ENCODE measurements at places on chromosomes 12 and 14. TPM values are rescaled to one million over a fixed set of nuclear protein-coding genes. Genes with fewer than 3 reads are reported as not detected.

Gene NANOG
- not detected for polyA plus RNA-seq

Gene ARG2
- polyA plus RNA-seq = 9.4 TPM

Gene AQP6
- 0.57 TPM for polyA plus RNA-seq

Gene KCNC2
- polyA plus RNA-seq = not detected

Gene RPL41
- polyA plus RNA-seq = 10,481 TPM

Gene GSG1
- 0.05 TPM for polyA plus RNA-seq

Gene GUCY2C
- 0.06 TPM for polyA plus RNA-seq

Gene FOXM1
- polyA plus RNA-seq = 26.9 TPM

Gene DIO3
- polyA plus RNA-seq = not detected

Gene BATF
- not detected for polyA plus RNA-seq

Gene C12orf54
- polyA plus RNA-seq = 3.3 TPM

Gene GCH1
- 3.4 TPM for polyA plus RNA-seq

Gene RTL1
- polyA plus RNA-seq = not detected

Gene KICS2
- 6.2 TPM for polyA plus RNA-seq

Gene PRR4
- 4.0 TPM for polyA plus RNA-seq

Gene TSHR
- not detected for polyA plus RNA-seq

Gene NR2C1
- 25.5 TPM for polyA plus RNA-seq

Gene RFX4
- not detected for polyA plus RNA-seq

Gene CELA1
- polyA plus RNA-seq = not detected

Gene OVCH1
- not detected for polyA plus RNA-seq

Gene LRRC10
- polyA plus RNA-seq = not detected

Gene IQSEC3
- not detected for polyA plus RNA-seq

Gene C3AR1
- 0.57 TPM for polyA plus RNA-seq

Measured in keratinocyte (primary cell).